ENCODE measurements at places on chromosomes 2 and 18.
A peak's percentile ranks its signal among the peaks of the same experiment; 100 is the strongest.

- DNase-seq = no peak
These were observed 34.6 kb downstream of the ADCY3 start for GRCh38 chr2:24885221-24886125.

GRCh38 chr2:95046371-95047112 is 21.0 kb downstream of the MAL start:
- DNase-seq = no peak

DNA sequence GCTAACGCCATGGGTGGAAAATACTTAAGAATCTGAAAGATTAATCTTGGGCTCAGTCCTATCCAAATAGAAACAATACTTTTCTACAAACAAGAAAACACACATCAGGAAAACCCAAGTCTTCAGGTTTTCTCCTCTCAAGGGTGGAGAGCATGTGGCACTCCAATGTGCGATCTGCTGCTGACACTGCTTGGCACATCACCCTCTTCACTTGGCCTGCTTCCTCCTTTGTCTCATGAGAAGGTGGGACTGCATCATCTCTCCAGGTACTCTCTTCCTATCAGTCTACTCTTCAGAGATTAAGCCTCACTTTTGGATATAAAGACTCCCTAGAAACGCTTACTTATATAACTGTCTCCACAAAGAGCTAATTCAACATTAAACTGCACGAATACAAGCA is 26.4 kb downstream of the HDLBP start:
- DNase-seq = no peak

GRCh38 chr18:23302511-23302850 is 150.6 kb upstream of the RIOK3 start:
- no peak for DNase-seq

DNA sequence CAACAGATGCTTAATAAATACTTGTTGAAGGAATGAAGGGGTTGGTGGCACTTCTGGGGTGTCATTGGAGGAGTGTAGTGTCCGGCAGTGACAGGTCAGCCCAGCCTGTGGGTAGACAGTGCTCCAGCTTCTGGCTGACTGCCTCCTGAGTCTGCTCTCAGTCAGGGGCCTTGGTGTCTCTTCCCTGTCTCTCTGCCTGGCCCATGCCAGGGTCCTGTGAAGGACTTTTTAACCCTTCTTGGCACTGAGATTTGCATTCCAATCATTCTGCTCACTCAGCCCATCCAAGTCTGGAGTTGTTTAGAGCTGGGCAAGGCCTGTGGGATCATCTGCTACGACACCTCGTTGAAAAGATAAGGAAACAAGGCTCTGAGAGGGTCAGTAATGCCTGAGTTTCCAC is 1.4 kb upstream of the KCNK3 start:
- no peak for DNase-seq

DNA sequence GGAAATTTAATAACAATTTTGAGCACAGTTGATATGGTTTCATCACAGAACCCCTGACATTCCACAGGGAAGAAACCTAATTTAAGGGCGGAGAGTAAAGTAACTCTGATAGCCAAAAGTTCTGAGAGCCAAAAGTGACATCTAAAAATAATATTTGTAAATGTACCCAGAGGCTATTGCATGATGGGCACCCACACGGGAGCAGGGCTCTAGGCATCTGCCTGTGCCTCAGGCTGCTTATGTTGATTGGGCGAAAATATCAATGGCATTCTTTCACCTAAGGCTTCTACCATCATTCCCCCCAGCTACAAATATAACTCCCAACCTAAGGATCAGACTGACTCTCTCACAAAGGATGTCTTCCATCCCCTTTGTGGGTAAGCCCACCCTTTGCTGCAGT is 54.1 kb upstream of the PTPRM start:
- no peak for DNase-seq

DNA sequence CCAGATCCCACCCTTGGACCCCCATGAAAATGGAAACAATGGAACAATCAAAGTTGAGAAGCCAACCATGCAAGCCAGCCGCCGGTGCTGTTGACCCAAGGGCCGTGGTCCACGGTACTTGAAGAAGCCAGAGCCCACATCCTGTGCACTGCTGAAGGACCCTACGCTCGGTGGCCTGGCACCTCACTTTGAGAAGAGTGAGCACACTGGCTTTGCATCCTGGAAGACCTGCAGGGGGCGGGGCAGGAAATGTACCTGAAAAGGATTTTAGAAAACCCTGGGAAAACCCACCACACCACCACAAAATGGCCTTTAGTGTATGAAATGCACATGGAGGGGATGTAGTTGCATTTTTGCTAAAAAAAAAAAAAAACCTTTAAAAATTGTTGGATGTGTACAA is 26.5 kb upstream of the TXNDC2 start:
- DNase-seq = no peak

DNA sequence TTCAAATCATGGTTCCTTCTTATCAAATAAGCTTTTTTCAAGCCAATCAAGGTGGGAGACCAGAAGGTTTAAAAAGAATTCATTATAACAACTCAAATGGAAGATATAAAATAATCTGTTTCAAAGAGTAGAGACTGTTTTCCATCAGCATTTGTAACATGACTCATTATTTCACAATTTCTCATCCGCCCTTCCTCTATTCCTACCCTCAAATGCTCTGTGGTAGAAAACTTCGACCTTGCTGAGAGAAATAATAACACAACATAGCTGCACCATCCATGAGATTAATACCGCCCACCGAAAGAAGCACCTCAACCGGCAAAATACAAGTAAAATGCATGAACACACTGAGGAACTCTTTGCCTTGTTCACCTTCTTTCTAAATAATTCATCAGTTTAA is 2039.2 kb upstream of the CELF4 start:
- no peak for DNase-seq

GRCh38 chr2:142307086-142307485 is 176.3 kb upstream of the LRP1B start:
- DNase-seq = no peak

- peak; percentile 69 for DNase-seq
These were observed 33.0 kb upstream of the ARL5A start for GRCh38 chr2:151861174-151861573.

- no peak for DNase-seq
These were observed 169.0 kb upstream of the HAAO start for GRCh38 chr2:42961385-42961811.
